ENCODE measurements at places on chromosomes 2 and 18.

GRCh38 chr2:70425682-70426301 is 123.9 kb upstream of the FAM136A start:
- peaks cover 1% of the 10 kb centered on the region for H3K27me3 ChIP-seq
- no peak for DNase-seq
- no peak overlapping the region for H3K4me3 ChIP-seq
- H3K4me1 ChIP-seq, result no peaks in the 10 kb centered on the region
- no peak overlapping the region for H3K27ac ChIP-seq
- no peaks in the 10 kb centered on the region for H3K36me3 ChIP-seq

GRCh38 chr2:193496786-193497185 is 1302.1 kb upstream of the TMEFF2 start:
- no peaks in the 10 kb centered on the region for H3K36me3 ChIP-seq
- H3K4me1 ChIP-seq, result peaks cover 2% of the 10 kb centered on the region
- H3K4me3 ChIP-seq, result no peak overlapping the region
- no peaks in the 10 kb centered on the region for H3K27me3 ChIP-seq
- DNase-seq, result no peak

DNA sequence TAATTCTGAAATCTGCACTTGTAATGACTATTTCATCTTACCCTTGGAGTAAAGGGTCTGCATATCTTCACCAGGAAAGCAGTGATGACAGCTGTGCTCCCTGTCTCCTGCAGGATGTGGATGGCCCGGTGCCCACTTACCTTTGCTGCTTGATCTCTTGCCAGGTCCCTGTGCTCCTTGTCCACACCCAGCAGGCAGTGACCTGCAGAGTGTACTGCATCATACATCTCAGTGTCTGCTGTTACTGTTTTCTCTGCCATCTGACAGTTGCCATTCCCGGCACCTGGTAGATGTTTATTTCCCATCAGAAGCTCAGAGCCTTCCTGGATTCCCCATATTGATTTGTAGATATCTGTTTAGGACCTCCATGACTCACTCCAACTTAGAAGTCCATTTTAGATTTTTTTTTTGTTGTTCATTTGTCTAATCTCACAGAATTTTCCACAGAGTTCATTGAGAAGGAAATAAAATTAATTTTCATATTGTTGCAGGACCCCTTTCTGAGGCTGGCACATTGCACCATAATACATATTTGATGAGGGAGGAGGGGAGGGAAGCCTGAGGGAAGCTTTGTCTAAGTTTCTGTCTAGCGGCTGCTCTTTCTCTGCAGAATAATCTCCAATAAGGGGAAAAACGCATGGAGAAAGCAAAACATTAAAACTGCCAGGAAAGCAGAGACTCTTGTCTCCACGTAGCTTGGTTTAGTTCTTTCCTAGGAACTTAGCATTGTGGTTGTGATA is 697.5 kb upstream of the RAB6C start:
- DNase-seq, result no peak
- no peaks in the 10 kb centered on the region for H3K4me1 ChIP-seq
- H3K27ac ChIP-seq, result no peak overlapping the region
- H3K36me3 ChIP-seq, result peaks cover 3% of the 10 kb centered on the region

- H3K27me3 ChIP-seq, result peaks cover 10% of the 10 kb centered on the region
- H3K4me1 ChIP-seq, result no peaks in the 10 kb centered on the region
- no peak overlapping the region for H3K27ac ChIP-seq
- no peaks in the 10 kb centered on the region for H3K36me3 ChIP-seq
- no peak overlapping the region for H3K4me3 ChIP-seq
- no peak for DNase-seq
Observed at GRCh38 chr2:119028327-119029174, 86.6 kb downstream of the MARCO start.

- H3K4me3 ChIP-seq, result no peak overlapping the region
- H3K4me1 ChIP-seq, result no peaks in the 10 kb centered on the region
- H3K27ac ChIP-seq, result no peak overlapping the region
Observed at GRCh38 chr2:63649829-63650228, 61.1 kb downstream of the MDH1 start.

- no peak overlapping the region for H3K4me3 ChIP-seq
- no peaks in the 10 kb centered on the region for H3K36me3 ChIP-seq
- no peak for DNase-seq
- H3K4me1 ChIP-seq, result no peaks in the 10 kb centered on the region
- H3K27me3 ChIP-seq, result no peaks in the 10 kb centered on the region
Observed at GRCh38 chr2:104371087-104371781, 482.7 kb upstream of the POU3F3 start.

GRCh38 chr18:54880395-54881105 is 52.3 kb downstream of the RAB27B start:
- H3K4me3 ChIP-seq, result no peak overlapping the region
- H3K4me1 ChIP-seq, result no peaks in the 10 kb centered on the region
- peaks cover 9% of the 10 kb centered on the region for H3K27me3 ChIP-seq

DNA sequence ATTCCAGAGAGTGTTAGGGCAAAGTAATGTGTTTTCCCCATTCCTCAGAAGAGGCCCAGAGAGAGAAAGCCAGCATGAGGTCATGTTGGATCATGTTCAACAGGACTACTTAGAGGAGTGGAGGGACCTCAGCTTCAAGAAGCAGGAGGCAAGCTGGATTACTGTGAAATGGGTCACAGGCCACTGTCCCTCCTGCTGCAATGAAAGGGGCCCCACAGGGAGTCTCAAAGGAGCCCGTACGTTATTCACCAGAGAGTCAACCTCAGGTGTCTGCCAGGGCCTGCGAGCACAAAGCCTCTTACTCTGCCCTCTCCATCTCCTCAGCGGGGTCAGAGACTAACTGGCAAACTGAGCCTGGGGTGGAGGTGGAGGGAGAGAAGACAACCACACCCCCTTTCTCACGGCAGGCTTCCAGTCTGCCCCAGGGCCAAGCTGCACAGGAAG is 27.2 kb upstream of the ACYP2 start:
- no peak overlapping the region for H3K27ac ChIP-seq
- peaks cover 34% of the 10 kb centered on the region for H3K4me1 ChIP-seq
- H3K4me3 ChIP-seq, result no peak overlapping the region
- no peak for DNase-seq
- H3K27me3 ChIP-seq, result no peaks in the 10 kb centered on the region
- peaks cover 6% of the 10 kb centered on the region for H3K36me3 ChIP-seq

DNA sequence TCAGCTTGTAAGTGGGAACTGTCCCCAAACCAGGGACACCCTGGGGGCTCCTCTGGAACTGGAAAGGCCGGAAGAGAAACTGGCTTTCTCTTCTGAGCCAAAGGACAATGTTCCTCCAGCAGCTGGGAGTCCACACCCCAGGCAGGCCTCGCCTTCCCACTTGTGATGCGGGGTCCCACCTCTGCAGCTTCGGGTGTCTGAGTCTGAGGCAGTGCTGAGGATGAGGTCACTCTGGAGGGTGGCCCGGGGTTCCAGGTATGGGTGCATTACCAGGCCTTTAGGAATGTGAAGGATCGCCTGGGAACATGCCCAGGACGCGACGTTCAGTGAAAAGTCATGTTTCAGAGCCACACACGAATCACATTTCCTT is 18.2 kb upstream of the BOK start:
- no peak overlapping the region for H3K27ac ChIP-seq
- peaks cover 2% of the 10 kb centered on the region for H3K4me1 ChIP-seq
- peaks cover 9% of the 10 kb centered on the region for H3K27me3 ChIP-seq
- H3K36me3 ChIP-seq, result no peaks in the 10 kb centered on the region
- peak overlapping the region; percentile 77 for H3K4me3 ChIP-seq

DNA sequence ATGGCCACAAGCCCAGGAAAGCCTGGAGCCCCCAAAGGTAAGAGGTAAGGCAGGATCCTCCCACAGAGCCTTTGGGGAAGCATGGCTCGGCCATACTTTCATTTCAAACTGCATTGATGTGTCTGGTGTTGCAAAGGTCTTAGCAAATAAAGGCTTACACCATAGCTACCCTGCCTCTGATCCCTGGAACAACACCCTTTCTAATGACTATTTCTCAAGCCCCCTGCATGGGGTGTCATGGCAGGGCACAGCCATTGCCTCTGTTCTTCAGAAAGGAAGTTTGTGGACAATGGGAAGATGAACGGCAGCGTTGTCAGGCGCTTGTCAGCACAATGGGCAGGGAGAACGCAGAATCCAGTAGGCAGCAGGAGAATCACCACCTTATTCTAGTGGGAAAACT is 435.0 kb upstream of the SMIM21 start:
- H3K4me3 ChIP-seq, result no peak overlapping the region
- H3K27ac ChIP-seq, result no peak overlapping the region
- H3K4me1 ChIP-seq, result no peaks in the 10 kb centered on the region
- DNase-seq, result no peak
- H3K36me3 ChIP-seq, result peaks cover 2% of the 10 kb centered on the region
- peaks cover 6% of the 10 kb centered on the region for H3K27me3 ChIP-seq

GRCh38 chr2:108884619-108885018 is 98.0 kb downstream of the CCDC138 start:
- no peaks in the 10 kb centered on the region for H3K4me1 ChIP-seq
- no peaks in the 10 kb centered on the region for H3K27me3 ChIP-seq
- DNase-seq, result no peak
- H3K36me3 ChIP-seq, result peaks cover 13% of the 10 kb centered on the region
- no peak overlapping the region for H3K27ac ChIP-seq
- no peak overlapping the region for H3K4me3 ChIP-seq

DNA sequence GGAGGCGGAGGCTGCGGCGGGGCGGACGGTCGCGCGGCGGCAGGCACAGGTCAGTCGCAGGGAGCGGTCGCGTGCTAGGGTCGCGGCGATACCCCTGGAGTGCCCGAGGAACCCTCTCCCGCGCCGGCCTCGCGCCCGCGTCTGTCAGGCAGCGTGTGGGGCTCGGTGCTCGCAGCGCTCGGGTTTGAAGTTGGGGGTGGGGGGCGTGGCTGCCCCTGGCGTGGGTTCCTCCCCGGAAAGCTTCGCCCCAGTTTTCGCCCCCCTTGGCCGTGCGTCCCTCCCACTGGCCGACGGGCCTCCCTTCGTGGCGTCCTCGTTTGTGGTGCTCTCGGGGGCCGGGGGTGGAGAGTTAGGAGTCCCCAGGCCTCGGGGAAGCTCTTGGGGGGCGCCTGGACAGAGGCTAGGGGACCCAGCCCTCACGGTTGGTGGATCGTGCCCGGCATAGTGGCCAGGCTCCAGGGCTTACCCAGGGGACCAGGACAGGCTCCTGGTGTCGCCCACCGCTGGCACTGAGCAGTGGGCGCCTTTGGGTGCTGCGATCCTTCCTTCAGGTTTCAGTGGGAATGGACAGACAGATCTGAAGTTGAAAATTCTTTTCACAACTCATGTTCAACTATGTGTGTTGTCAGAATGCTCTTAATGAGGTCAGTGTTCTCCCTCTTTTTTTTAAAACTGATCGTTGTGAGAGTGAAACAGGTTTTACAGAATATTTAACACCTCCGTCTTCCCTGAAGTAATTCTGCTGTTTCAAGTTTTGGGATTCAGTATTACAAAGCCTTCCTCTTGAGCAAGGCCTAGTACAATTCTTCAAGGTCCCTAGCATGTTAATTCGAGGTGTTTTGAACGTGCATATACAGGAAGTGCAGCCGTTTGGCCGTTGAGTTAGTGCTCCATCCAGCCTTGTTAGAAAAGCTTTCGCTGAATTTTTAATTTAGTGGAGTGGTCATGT is 604 bp downstream of the RALBP1 start:
- peak overlapping the region; percentile 98 for H3K4me3 ChIP-seq
- peaks cover 20% of the 10 kb centered on the region for H3K4me1 ChIP-seq
- peaks cover 2% of the 10 kb centered on the region for H3K27me3 ChIP-seq

Data from memory B cell (primary cell).